ENCODE measurements at places on chromosomes 2 and 18.

DNA sequence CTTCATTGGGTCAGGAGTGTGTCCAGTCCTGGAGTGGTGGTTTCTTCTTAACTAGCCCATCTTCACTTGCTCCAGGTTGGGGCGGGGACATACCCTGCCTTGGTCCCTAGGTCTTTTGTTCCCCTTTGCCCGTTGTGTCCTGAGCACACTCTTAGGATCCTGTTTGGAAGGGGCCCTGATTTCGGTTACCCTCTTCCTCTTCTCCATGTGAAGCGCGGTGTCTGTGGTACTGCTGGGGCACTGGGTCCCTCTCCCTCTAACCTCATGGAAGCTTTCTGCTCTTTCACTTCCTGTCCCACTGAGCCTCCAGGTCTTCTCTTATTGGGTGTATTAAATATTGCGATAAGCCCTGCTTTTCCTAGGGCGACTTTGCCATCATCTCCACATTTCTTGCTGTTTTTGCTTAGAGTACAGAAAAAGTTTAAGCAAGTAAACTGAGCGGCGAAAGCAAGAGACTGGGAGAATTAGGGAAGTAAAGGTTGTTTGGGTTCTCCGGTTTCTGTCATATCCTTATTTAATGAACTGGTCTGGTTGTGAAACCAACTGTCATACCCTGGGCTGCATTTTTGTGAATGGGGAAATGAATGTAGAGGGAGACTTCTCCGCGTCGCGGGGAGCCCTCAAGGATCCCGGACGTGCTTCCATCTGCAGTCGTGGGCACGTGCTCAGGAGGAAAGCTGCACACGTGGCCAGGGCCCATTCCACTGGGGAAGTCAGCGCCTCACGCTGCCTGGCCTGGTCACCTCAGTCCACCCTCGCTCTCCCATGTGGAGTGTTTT lies 73.8 kb upstream of the B3GNT7 start:
- no peak for DNase-seq

DNA sequence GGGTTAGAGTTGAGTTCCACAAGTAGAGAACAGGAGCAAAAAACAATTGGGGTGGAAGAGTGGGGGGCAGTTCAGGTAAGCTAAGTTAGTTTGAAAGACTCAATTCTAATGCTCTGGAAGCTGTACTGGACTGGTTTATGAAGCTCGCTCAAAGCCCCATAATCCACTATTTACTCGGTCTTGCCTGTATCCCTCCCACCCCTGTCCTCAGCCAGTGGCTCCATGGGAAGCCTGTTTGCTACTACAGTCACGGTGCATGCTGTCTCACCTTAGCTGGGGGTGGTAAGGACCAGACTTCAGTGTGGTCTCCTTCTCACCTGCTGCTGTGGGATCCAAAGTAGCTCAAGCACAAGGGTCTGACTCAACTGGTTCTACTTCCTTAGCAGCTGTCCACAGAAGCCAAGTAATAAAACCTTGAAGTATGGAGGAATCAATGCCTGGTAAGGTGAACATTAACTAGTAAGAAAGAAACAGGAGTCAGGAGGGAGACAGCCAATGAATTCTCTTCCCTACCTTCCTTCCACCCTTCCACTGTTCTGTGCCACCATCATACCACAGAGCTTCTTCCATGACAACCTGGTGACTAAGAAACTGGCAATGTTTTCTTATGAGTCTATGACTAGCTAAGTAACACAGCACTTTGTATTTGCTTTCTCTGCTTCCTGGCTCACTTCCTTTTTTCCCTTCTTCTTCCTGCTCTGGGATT lies 230.8 kb downstream of the SRBD1 start:
- peak; percentile 49 for DNase-seq

GRCh38 chr18:57094175-57094574 lies 52.7 kb upstream of the BOD1L2 start:
- no peak for DNase-seq

GRCh38 chr2:197514754-197515153 lies 1.1 kb upstream of the MOB4 start:
- DNase-seq = no peak

- no peak for DNase-seq
These were observed 48.1 kb downstream of the PARD6G start for GRCh38 chr18:80198994-80199748.

DNA sequence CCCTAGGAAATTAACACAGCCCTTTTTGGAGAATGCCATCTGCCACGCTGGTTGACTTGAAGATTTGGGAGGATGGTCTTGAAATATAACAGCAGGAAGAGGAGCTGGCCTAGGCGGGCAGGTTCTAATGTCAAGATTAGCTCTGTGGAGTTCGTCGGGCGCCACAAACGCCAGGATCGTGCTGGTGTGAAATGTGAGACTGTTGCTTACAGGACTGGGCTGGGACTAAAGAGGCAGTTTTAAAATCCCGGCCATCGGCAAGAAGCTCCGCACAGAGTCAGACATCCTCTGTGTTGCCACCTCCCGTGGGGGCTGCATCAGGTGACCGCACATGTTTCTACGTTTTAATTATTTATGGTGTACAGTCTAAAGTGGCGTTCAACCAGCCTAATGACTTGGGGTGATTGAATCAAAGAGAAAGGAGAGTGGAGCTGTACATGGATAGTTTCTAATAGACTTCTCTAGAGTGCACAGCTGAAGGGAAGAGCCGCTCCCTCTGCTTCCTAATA lies 99.4 kb upstream of the BCL11A start:
- DNase-seq = peak; percentile 7

DNA sequence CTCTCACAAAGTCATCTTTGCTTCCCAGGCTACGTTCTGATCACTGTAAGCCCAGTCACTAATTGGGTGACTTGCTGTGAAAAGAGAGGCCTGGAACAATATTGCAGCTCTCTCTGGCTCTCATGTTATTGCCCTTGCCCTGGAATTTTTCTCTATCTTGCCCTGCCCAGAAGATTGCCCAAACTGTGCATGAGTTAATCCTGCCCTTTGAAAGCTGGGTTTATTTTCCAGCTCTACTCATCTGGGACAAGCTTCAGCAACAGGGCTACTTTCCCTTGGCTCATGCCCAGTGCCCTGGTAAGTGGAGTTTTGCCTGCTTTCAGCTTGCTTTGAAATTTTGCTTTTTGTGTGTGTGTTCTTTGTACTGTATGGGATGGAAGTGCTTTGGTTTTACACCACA lies 6.9 kb upstream of the EHBP1 start:
- DNase-seq = no peak

- DNase-seq = no peak
These were observed 33.7 kb upstream of the CCBE1 start for GRCh38 chr18:59730896-59731295.

DNA sequence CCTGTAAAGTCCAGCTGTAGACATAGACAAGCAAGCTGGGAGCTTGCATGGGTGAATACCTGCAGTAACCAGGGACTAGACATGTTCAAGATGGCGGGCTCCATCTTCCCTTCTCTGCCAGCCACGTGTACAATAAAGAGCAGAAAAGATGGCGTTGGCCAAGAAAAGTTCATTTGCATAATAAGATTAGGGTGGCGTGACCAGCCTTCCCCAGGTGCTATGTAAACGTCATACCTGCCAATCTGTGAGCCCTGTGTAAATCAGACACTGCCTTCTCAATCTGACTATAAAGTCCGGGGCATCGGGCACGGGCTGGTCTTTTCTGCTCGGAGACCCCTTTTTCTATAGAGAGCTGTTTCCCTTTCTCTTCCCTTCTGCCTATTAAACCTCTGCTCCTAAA lies 101.6 kb upstream of the XPO1 start:
- DNase-seq = no peak

DNA sequence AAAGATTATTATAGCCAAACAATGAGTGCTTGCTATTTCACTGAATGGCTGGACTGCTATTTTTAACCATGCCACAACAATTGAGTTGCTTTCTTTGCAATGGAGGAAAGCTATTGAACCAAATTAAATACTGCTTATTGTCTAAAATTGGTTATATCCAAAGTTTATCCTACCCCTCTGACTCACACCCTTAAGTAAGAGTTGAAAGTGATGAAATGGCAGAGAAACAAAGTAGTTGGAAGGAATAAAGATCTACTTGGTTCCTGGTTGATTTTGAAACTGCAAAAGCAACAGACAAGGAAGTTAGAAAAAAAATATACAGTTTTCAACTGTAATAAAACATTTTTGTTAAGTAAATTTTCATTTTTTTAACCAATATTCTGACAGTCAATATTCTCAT lies 47.5 kb downstream of the EML4 start:
- DNase-seq = no peak

GRCh38 chr2:216084547-216084946 lies 2.8 kb downstream of the TMEM169 start:
- DNase-seq = peak; percentile 6

GRCh38 chr2:222656526-222657446 lies 894 bp upstream of the FARSB start:
- no peak for DNase-seq

DNA sequence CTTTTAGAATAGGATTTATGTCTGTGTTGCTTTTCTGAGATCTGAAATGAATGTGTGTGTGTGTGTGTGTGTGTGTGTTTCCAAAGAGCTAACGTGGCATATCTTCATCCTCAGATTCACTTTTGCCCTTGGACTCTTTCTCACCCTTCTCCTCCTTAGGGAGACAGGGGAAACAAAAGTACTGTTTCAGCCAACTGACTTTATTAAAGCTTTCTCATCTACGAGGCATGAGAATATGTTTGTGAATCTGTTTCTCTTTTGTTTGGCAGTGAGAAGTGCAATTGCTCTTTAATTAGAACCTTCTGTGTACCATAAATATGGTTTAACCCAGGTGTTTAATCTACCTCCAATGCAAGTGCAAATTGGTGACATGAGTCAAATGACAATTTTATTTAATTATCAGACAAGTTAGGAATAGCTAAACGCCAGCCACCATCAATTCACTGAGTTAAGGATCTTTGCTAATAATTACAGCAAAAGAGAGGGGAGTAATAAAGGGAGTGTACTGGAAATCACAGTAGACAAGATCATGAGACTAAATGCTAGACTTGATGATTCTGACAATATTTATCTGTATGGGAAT lies 186.4 kb upstream of the COL3A1 start:
- peak; percentile 4 for DNase-seq

- peak; percentile 33 for DNase-seq
These were observed 108.4 kb upstream of the LDAH start for GRCh38 chr2:20931346-20931745.
